CD4-positive, alpha-beta T cell treated with Interleukin-1 beta for 1 hour (primary cell): ENCODE measurements at places on chromosomes 16 and 17.

DNA sequence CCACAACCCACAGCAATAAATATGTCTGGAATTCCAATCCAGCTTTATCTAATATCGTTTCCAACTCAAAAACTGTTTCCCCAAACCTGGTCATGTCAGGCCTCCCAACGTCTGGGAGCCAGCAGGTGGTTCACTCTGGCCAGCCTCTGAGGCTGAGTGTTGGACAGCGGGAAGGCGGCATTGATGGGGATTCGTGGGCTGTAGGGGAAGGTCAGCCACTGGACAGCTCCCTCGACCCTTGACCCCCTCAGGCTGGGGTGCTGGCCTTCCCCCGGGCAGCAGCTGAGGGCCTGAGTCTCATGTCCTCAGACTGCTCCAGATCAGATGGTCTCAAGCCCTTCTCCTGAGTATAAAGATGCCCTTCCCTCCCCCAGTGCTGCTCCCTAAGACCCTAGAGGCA is 50.2 kb downstream of the SDK2 start:
- DNase-seq, result no peak

DNA sequence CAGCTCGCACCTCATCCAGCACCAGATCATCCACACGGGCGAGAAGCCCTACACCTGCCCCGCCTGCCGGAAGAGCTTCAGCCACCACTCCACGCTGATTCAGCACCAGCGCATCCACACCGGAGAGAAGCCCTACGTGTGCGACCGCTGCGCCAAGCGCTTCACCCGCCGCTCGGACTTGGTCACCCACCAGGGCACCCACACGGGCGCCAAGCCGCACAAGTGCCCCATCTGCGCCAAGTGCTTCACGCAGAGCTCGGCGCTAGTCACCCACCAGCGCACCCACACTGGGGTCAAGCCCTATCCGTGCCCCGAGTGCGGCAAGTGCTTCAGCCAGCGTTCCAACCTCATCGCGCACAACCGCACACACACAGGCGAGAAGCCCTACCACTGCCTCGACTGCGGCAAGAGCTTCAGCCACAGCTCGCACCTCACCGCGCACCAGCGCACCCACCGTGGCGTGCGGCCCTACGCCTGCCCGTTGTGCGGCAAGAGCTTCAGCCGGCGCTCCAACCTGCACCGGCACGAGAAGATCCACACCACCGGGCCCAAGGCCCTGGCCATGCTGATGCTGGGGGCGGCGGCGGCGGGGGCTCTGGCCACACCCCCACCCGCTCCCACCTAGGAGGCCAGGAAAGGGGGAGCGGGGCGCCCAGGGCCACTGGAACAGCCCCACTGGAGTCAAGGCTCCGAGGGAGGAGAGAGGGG is 7.5 kb downstream of the ZNF205 start:
- DNase-seq, result no peak

DNA sequence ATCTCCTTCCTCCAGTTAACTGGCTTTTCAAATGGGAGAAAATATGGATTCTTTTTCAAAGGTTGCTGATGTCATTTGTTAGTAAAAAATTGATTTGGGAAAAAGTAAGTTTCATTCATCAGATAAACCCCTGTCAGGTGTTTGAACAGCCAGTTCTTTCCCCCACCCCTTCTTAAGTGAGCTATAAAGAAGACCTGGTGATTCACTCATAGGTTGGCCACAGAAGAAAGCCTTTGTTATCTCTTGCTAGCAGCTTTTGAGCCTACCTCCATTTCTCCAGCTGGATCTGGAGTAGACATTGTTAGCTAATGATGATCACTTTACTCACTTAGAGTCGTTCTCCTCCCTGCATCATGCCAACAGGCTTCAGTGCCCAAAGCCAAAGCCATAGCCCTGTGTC is 63.0 kb downstream of the NLK start:
- no peak for DNase-seq

DNA sequence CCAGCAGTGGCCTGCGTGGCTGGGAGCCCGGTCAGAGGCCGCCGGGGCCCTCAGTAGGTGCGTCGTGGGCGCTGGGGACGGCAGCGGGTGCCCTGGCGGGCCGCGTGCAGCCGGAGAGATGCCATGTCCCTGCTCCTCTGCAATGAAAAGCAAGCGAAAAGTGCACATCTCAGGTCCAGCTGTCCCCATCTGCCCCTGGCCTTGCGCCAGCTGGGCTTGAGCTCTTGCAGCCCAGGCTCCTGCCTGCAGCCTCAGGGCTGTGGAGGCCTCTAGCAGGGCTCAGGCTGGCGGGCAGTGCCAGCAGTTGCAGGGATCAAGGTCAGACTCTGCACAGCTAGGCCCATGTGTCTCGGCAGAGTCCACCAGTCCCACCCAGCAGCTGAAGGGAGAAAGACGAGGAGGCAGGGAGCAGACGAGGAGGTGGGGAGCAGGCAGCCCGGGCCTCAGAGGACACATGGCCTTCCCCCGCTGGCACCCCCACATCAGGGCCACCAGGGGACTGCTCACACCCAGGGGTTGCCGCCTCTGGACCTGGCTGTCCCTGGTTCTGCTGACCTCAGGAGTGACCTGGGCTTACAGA is 11.2 kb downstream of the SLC16A3 start:
- no peak for DNase-seq

- no peak for DNase-seq
These were observed 536.9 kb downstream of the TMEM114 start for GRCh38 chr16:8053437-8053836.

DNA sequence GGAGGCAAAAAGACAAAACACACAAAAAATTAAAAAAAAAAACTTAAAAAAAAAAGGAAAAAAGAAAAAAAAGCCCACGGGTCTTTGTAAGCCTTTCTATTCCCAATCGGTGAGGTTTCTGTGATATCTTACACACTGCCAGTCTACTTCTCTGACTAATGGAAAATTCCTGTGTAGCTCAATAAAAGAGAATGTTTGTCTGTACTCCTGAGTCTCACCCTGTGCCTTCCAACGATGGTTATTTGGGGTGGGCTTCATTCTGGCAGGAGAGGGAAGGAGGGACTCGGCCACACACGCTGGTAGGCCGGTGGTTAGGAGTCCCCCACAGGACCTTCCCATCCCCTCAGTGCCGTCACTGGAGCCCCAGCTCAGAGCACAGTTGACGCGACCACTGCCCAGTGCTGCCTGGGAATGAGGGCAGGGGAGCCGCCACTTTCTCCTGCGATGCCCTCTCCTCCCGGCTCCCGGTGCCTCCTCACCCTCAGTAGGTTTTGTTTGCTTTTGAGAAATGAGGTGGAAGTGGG is 68.0 kb downstream of the AMFR start:
- no peak for DNase-seq
